ENCODE measurements at places on chromosomes 3 and 15. TPM values are rescaled to one million over a fixed set of nuclear protein-coding genes. Genes with fewer than 3 reads are reported as not detected.

ARNT2 gene
- 1.5 TPM for total RNA-seq

INO80 gene
- total RNA-seq: 11.7 TPM

SYNPR gene
- total RNA-seq: not detected

FYCO1 gene
- total RNA-seq: 6.4 TPM

GRCh38 chr3:129597087-129597999, 9.1 kb downstream of the PLXND1 start:
- no peak for DNase-seq

DNA sequence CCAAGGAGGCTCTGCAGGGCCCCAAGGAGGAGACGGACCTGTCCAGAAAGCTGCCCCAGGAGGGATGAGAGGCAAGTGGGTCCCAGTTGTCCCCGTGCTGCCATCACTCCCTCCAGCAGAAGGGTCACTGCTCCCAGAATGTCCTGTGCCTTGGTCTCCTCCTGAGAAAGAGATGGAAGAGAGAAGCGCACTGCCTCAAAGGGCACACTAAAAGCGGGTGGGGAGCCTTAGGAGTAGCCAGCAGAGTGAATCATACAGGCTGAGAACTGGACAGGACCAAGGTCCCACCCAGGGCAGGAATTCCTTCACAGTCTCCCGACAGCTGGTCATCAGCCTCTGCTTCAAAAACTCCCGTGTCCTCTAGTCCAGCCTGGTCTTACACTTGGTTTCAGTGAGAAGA, 4.6 kb downstream of the THPO start:
- DNase-seq: peak; percentile 15

GRCh38 chr3:74559261-74559660, 55.2 kb downstream of the CNTN3 start:
- DNase-seq: no peak

DNA sequence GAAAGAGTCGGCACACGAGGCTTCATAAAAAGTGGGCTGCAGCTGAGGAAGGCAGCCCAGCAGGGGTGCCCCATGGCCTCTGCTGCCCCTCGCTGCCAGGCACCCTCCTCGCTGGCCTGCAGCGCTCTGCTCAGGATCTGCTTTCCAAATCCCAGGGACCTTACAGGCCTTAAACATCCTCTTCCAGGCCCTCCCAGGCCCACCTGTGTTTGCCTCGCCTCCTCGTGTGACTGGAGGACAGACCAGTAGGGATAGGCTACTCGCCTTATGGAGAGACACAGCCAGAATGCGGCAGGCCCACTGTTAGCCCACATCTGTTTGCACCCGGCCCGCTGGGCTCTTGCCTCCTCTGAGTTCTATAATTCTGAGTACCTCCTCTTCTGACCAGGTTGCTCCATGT, 124.5 kb upstream of the PLXNA1 start:
- no peak for DNase-seq

DNA sequence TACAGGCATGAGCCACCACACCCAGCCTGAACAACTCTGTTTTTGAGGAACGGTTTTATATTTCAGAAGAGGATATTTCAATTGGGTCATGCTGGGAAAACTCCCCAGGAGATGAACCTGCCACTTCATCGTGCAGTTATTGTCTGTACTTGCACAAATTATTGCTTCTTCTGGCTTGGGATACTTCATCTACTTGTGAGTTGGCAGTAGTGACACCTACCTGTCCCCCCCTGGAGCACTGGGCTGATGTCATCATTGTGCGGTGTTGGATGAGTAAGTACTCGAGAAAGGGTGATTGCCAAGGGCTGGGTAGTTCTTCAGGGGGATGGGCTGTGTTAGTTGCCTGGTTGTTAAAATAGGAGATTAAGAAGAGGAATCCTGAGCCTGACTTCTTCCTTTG, 85.1 kb upstream of the SAMMSON start:
- DNase-seq: no peak

DNA sequence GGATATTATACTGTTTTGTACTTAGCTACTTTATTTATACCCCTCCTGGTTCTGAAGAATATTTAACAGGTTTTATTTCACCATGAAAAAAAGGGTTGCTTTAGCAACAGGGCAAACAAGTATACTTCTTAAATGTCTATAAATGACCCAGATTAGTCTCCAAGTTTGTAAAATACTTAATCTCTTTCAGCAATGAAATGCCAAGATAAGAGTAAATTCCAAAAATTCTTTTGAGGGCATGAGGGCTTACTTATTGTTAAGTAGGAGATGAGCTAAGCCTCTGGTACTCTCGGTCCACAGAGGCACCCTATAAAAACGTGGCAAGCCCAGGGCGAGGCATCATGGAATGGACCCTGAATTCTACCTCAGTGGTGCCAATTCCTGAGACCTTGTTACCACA, 264.8 kb upstream of the NSMCE3 start:
- no peak for DNase-seq

GRCh38 chr3:170076715-170077238, 39.0 kb downstream of the GPR160 start:
- peak; percentile 58 for DNase-seq
